ENCODE measurements at places on chromosomes 2 and 18.
A peak's percentile ranks its signal among the peaks of the same experiment; 100 is the strongest.

DNA sequence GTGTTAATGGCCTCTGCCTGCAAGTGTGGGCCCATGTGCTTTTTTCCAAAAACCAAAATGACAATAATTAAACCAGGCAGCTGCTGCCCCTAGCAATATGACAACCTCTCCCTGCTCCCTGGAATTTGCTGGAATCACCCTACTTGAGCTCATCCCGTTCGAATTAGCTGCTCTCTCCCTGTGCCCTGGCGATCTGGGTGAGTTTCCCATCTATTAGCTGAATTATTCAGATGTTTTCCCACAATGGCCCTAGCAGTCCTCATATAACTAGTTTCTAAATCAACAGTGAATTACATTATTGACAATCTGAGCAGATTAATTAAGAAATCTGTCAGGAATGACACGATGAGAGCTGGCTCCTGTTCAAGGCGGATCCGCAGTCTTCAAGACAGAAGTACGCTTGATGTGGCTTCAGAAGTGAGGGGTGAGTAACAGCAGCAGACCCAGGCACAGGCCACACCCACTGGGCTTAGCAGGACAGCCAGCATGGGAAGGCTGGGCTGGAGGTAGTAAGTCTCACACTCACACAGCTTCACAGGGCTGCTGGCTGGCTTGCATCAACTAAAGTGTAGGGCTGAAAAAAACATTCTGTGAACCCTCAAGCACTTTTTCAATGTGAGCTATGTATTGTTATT lies 366.2 kb upstream of the ID2 start:
- DNase-seq = no peak

- DNase-seq = no peak
Observed at GRCh38 chr2:96291751-96292150, 13.6 kb downstream of the SNRNP200 start.

GRCh38 chr18:24543795-24544498 lies 83.5 kb downstream of the HRH4 start:
- no peak for DNase-seq

DNA sequence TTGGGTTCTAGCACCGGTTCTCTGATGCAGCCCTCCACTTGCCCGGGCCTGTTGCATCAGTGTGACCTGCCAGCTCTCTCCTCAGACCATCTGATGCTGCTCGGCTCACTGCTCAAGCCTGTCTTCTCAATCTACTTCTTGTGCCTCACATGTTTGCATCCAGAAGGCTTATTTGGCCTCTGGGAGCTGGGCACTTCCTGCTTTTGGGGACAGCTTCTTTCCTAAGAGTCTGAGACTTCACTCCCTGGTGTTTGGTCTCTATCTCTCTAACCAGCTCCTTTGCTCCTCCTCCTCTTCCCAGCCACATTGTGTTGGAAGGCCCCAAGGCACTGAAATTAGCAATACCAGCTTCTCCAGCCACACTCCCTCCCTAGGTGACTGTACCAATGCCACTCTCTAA lies 212.8 kb downstream of the CDCA7 start:
- no peak for DNase-seq

DNA sequence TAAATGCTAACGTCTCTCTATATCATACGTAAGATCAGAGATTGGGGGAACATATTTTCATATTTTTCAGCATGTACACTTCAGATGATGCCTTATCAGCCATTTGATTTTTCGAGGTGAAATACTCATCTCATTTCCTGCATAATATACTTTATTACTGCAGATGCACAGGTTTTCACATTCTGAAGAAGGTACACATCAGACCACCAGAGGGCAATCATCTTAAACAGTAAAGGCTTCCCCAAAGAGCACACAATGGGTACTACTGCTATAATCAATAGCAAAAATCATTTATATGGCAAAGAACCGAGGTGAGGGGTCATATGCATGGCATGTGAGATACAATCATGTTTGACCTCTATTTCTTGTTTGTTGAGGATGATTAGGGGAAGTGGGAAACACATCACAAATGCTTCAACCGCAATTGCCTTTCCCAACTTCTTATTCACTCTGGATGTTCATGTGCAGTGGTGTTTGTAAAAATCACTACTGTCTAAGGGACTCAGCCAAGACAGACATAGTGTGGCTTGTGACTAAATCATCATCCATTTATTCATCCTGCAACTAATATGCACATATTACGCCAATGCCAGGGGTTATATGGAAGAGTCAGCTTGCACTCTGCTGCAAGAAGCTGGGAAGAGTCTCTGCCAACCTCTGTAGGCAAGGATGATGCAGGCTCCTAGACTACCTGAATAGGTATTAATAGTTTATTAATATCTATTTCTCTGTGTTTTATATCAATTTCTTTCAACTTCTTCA lies 118.7 kb downstream of the EPB41L3 start:
- DNase-seq = no peak

DNA sequence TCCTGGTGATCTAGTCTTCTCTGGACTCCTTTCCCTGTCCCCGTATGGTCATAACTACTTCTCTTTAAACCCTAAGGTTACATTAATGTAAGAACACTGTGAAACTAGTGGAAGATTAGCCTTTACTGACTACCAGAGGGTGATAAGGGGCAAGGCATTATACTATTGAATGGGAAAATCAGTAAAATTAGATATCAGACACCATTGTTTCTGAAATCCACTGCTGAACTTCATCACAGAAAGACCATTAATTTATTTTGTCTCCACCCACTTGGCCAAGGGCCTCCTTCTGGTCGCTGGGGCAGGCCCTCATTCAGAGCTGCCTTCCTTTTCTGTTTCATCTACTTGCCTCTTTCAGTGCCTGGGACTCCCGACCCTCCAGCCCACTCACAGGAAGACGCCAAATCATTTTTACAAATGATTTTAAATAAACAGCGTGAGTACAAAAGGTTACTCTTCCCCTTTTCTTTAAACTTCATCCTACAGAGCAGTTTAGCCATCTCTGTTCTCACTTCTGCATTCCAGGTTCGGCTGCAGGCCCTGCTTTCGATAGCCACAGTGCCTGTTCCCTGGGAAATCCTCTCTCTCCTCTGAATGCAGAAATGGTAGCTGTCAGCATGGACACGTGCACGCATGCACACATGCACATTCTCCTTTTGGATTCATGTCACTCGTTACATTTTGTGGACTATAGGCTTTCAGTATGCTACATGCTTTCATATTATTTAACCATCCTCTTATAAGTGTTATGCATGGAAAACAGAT lies 70.3 kb upstream of the DOCK10 start:
- no peak for DNase-seq

GRCh38 chr18:22322243-22322691 lies 95.4 kb downstream of the CTAGE1 start:
- DNase-seq = no peak

DNA sequence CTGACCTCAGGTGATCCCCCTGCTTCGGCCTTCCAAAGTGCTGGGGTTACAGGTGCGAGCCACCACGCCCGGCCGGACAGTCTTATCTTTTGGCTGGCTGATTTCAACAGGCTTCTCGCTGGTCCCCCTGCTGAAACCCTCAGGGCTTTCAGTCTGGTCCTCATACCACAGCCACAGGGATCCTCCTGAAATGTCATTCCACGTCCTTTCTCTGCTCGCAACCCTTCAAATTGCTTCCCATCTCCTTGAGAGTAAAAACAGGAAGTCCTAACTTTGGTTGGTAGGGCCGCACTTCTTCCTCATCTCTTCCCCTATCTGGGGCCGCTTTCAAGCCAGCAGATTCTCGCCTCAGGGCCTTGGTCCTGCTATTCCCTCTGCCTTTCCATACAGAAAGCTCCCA lies 1.4 kb upstream of the CAB39 start:
- no peak for DNase-seq

DNA sequence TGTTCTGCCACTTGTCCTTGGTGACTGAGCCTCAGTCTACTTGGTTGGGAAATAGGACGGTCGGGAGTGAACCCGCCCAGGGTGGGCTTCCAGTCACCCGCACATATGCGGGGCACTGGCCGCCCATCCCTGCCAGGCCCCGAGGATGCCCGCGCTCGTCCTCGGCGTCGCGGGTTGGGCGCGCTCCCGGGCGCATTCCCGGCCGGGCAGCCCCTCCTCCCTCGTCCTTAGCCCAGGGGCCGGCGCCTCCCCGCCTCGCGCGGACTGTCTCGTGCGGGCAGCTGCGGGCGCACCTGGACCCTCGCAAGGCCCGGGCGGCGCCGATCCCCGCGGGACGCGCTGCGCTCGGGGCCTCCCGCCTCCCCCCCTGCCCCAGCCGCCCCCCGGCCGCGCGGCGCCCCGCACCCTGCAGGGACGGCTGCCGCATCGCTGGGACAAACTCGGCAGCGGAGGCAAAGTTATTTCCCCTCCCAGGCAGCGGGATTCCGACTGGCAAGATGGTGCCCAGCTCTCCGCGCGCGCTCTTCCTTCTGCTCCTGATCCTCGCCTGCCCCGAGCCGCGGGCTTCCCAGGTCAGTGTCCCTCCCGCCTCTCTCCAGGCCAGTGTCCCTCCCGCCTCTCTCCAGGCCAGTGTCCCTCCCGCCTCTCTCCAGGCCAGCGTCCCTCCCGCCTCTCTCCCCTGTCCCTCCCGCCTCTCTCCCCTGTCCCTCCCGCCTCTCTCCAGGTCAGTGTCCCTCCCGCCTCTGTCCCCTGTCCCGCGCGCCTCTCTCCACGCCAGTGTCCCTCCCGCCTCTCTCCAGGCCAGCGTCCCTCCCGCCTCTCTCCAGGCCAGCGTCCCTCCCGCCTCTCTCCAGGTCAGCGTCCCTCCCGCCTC lies at the start of gene FBLN7:
Gene FBLN7, plus strand, starts transcription at position 227 of the 874 bp plus-strand sequence. Its CDS starts 271 bp downstream, at position 498.
- no peak for DNase-seq

DNA sequence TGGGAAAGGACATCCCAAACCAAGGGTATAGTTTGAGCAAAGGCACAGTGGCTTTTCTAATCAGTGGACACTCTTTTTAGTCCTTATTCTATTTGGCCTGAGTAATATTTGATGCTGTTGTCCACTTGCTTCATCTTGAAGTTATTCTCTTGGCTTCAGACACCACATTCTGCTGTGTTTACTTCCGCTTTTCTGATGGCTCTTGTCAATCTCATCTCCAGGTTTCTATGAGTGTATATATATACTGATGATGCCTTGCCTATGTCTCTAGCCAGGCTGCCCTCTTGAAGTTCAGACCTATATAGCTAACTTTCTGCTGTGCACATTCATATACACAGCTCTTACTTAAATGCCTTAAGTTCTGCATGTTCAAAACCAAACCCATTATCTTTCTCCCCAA lies 83.1 kb downstream of the EFEMP1 start:
- DNase-seq = no peak

DNA sequence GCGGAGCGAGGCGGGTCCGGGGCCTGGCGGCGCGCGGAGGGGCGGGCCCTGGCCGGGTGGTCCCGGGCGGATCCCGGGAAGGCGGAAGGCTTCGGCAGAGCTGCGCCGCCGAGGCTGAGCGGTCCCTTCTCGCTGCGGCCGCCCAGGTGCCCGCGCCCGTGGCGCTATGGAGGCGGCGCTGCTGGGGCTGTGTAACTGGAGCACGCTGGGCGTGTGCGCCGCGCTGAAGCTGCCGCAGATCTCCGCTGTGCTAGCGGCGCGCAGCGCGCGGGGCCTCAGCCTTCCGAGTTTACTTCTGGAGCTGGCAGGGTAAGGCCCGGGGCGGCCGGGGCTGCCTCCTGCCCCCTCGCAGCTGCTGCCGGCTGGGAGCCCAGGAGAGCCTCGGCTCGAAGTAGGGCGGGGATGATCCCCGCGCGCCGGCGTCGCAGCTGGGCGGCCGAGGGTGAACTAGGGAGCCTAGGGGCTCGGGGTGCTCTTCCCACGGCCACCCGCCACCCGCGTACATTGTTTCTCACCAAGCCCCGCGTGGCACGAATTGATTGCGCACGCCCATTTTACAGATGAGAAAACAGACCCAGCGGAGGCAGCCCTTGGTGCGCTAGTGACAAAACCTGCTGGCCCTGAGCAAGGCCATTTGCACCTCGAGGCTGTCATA lies at the start of gene SLC66A3:
Gene SLC66A3, plus strand, starts transcription at position 87 of the 655 bp plus-strand sequence. Its CDS starts 80 bp downstream, at position 167.
- no peak for DNase-seq

- DNase-seq = peak; percentile 12
Observed at GRCh38 chr2:65436824-65437221, 4.4 kb upstream of the SPRED2 start.

GRCh38 chr2:54845514-54845913 lies 122.1 kb downstream of the EML6 start:
- no peak for DNase-seq

DNA sequence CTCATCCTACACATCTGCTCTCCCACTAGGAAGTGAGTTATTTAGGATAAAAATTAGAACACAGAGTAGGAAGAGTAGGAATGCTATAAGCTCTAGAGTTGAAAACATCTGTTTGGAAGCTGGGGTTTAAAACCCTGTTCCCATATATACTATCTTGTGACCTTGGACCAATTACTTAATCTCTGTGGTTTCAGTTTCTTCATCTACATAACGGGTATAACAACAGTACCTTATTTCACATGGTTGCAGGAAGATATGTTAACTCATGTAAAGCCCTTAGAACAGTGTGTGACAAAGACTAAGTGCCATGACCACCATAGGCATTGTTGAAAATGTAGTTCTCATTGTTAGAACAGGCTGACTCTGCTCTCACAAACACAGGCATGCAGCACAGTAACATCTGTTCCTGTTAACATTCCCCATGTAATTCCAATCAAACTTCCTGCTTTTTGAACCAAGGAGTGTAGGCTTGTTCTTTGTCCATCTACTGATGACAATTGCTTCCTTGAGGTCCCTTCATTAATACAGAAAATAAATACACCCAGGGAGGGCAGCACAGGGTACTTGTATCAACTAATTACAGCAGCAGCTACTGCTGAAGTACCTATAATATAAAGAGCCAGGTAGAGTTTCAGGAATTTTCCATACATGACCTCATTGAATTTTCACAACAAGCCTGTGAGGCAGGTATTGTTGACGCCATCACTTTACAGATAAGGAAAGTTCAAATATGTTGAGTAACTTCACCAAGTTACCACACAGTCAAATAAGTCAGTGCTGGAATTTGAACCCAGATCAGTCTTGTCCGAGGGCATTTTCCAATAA lies 204.2 kb downstream of the L3MBTL4 start:
- no peak for DNase-seq

DNA sequence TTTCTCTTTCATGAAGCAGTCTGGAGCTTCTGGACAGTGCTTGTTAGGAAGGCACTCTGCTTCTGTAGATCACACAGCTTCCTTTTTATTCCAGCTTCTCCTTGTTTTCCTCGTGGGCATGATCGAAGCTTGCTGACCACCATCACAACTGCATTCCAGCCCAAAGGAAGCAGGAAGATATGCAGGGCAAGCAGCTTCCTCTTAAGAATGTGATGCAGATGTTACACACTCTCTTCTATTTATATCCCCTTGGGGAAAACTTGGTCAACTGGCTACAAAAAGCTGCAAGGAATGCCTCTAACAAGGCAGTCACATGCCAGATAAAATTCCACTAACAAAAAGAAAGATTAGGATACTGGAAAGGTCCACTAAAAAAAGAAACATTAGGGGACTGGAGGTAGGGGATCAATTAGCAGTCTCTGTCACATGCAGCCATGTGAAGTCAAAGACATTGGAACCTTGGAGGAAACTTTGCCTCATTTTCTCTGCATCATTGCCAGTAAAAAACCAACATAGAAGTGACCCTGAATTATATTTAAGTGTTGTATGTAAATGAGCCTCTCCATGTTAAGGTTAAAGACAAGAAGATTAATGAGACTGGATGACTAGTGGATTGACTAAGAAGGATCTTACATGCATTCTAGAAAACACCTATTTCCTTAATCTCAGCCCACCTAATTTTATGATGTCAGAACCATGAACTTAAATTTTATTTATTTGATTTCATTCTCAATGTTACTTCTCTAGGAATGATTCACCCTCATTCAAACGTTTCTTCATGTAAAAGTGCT lies 98.3 kb downstream of the NAB1 start:
- no peak for DNase-seq

GRCh38 chr2:28209864-28210263 lies 182.8 kb upstream of the FOSL2 start:
- DNase-seq = no peak

GRCh38 chr2:85596026-85596333 lies 435 bp downstream of the RNF181 start:
- DNase-seq = no peak

GRCh38 chr2:77977471-77978063 lies 455.4 kb upstream of the LRRTM4 start:
- no peak for DNase-seq

Measured in stimulated activated CD8-positive, alpha-beta memory T cell treated with anti-CD3 and anti-CD28 coated beads, Interleukin-4, amount 100 ng/mL, for 24 hours (primary cell).